OCI-LY7 (cell line): ENCODE measurements at places on chromosomes 2 and 18.

GRCh38 chr2:5140347-5140746 lies 551.8 kb upstream of the SOX11 start:
- no peak for DNase-seq

GRCh38 chr2:20369366-20369765 lies 18.7 kb upstream of the PUM2 start:
- DNase-seq, result no peak

DNA sequence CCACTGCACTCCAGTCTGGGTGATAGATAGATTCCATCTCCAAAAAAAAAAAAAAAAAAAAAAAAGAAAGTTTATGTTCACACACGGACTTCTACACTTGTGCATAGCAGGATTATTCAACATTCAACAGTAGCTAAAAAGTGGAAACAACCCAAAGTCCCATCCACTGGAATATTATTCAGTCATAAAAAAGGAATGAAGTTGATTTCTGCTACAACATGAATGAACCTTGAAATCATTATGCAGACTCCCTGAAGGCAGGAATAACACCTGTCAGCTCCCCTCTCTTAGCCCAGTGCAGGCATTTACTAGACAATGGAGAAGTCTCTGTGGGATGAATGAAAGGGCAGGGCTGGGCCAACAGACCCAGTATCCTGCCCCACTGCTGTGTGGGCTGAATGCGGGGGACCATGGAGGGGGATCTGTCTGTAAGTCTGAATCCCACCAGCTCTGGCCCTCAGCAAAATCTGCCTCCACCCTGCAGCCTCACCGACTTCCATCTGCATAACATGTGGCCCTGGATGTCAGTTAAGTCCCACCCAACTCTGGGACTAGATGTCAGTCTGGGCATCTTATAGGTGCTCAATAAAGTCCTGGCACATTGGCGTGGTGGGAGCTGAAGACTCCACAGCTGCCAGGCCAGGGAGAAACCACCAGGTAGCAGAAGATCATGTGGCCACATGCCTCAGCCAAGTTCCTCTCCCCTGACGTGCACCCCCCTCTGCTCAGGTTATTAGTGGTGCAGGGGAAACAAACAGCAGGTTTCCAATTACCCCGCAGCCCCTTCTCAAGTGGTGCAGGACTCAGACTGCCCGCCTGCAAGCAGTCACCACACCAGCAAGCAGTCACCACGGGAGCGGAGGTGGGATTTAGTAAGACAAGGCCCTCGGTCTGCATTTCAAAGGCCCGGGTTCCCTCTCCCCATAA lies 8.9 kb downstream of the ZFP36L2 start:
- DNase-seq, result peak; percentile 56

DNA sequence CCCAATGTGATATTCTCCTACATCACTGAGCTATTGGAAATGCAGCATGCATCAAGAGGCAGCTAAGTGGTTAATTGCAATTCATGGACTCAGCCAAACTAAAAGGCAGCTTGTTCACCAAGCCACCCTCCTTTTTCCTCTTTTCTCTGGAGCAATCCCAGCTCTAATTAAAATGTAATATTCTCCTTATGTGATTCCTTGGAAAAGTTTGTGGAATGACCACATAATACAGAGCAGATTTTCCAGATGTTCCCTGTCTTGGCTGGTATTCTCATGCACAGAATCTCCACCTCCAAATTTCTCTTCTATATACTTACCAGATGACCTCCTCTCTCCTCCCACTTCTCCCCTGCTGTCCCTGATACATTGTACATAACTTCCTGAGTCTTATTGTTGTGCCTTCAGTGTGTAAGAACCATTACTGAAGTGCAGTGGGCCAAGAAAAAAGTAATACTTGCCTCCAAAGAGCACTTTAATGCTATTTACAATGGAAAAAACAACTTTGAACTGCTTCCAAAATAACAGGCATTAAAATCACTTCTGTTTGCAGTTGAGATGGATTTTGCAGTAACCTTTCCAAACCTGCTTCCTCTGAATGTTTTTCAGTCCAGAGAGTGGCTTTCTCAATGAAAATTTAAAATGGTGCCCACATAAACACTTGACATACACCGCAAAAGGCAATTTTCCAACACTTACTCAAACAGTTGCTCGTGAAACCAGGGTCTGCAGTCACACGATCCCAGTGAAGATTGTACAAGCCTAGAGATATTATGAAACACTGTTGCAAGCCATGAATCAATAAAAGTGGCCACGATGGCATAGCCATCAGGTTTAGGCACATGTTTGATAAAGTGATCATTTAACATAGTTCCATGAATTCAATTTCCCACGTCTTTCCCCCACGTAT lies 258.0 kb downstream of the MTX2 start:
- no peak for DNase-seq

GRCh38 chr18:36297417-36298125 lies at the start of gene FHOD3:
Gene FHOD3, plus strand, starts transcription at chr18:36297713. Its CDS starts 123 bp downstream, at chr18:36297836.
- DNase-seq, result no peak

DNA sequence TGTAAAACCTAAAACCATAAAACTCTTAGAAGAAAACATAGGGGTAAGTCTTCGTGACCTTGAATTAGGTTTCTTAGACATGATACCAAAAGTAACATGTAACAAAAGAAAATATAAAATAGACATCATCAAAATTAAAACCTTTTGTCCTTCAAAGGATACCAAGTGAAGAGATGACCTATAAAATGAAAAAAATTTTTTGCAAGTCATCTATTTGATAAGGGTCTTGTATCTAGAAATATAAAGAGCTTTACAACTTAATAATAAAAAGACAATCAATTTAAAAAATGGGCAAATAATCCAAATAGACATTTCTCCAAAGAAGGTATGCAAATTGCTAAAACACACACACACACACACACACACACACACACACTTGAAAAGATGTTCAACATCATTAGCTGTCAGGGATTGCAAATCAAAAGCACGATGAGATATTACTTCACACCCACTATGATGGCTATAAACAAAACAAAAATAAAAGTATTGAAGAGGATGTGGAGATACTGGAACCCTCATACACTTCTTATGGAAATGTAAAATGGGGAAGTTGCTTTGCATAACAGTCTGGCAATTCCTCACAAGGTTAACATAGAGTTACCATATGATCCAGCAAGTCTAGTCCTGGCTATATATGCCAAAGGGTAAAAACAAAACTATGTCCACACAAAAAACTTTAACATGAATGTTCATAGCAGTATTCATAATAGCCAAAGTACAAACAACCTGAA lies 23.3 kb downstream of the SPDYA start:
- no peak for DNase-seq

DNA sequence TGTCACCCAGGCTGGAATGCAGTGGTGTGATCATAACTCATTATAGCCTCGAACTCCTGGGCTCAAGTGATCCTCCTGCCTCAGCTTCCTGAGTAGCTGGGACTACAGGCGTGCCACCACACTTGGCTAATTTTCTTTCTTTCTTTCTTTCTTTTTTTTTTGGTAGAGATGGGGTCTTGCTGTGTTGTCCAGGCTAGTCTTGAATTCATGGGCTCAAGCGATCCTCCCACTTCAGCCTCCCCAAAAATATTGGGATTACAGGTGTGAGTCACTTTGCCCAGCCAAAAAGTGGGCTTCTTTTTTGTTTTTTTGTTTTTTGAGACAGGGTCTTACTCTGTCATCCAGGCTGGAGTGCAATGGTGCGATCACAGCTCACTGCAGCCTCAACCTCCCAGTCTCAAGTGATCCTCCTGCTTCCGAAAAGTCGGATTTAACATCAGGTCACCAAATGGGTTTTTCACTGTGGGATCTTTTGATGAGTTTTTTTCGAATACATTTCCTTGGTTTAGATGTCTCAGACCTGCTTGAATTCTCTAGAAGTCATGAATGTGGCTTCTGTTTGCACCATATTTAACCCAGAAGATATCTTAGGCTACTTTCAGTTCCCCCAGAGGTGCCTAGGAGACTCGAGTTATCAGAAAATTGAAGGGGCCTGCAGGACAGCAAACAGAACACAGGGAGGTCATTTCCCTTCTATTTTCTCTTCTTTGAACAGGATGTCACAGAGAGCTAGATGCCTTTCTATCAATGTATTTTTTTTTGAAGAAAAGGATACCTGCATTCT lies 8.9 kb downstream of the RAB31 start:
- peak; percentile 3 for DNase-seq

DNA sequence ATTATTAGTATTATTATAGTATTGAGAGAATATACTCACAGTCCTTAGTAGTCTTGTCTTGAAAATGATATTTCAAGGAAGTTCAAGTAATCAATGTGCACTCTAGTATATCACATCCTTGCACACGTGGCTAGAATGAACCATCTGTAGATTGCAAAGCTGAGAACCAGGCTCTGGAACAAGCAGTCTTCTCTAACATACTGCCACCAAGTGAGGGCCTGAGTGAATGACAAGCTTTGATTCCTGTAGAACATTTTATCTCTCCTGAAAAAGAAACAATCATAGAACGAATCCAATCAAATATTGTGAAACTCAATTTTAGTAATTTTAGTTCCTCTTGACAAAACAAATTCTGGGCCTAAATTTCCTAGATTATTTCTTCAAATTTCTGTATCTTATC lies 55.3 kb upstream of the SULT1C3 start:
- DNase-seq, result peak; percentile 20

DNA sequence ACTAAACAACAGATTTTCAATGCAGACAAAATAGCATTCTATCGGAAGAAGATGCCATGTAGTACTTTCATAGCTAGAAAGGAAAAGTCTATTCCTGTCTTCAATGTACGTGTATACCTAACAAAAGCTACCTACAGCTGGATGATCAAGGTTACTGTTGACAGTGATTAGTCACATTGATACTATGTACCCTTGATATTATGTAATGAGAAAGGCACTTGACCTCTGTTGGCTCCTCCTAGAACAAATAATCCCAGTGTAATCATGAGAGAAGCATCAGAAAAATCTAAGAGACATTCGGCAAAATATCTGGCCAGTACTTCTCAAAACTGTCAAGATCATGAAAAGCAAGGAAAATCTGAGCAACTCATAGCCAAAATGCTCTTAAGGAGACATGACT lies 44.4 kb upstream of the LRRTM4 start:
- no peak for DNase-seq

DNA sequence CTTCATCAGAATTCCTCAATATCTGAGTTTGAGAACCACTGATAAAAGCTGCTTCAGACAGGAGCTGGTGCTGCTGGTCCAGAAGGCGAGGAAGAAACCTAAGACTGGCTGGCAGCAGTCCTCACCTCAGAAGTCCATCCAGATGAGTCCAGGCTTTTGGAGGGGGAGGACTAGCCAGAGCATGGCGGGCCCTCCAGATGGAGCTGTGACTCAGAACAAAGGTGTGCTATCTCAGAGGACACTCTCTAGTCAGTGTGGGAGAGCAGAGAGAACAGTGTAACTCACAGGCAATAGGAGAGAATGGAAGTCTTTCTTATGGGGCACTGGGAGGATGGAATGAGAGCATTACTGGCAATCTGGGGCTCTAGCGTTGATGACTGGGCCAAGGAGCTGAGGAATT lies 191.4 kb downstream of the NYAP2 start:
- no peak for DNase-seq

- DNase-seq, result no peak
These were observed 15.1 kb downstream of the PXDN start for GRCh38 chr2:1729242-1729641.

DNA sequence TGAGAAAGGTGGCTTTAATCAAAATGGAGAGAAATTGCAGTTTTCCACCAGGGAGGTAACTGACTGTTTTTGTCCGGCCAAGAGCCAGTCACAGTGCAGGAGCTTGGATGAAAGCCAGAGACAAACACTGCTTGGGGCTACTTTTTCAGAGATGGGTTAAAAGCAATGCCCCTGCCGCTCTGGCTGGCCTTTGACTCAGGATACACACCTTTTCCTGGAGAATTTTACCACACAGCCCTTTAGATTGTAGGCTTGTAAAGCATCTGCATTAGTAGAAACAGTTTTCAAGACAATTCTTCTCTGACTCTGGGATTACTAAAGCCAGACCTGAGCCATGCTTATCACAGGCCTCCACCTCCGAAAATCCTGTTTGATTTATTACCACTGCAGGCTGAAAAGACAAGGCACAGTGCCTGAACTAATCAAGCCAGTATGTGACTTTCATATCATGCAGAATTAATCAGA lies 79.7 kb downstream of the CCBE1 start:
- DNase-seq, result no peak

GRCh38 chr18:57437766-57438671 lies 2.8 kb downstream of the ONECUT2 start:
- DNase-seq, result no peak

GRCh38 chr2:203737360-203737759 lies 30.9 kb downstream of the CD28 start:
- DNase-seq, result no peak

DNA sequence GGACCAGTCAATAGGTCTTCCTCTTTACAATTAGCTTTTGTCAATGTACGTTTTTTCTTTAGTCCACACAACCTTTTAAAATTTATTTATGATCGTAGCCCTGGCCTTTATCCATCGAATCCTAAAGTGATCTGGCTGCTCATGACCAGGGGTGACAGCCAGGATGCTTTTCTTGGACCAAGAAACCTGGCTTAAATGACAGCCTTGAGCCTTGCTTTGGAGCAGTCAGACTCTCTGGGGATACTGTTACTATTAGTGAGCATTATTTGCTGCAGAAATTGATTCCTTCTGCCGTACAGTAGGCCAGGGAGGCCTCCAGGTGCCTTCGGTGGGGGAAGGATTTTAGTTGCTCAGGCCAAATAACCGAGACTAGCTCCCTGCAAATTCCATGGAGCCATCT lies 70.2 kb downstream of the AGAP1 start:
- no peak for DNase-seq

DNA sequence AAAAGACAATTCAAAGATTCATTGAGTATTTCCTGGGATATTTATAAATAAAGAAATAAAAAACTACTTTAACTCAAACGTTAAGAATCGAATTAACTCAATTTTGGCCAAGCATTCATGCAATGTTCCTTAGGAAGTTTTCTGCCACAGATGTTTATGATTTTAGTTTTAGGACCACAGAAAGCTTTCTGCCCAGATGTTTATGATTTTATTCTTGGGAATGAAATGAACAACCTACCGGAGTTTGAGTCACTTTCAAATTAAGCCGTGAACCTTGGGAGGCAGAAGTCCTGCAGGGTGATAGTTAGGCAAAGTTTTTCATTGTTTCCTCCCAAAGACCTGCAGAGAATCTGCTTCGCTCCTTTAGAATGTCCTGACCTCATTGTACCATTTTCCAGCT lies 34.7 kb upstream of the MBP start:
- no peak for DNase-seq

GRCh38 chr2:115199966-115200365 lies 757.5 kb downstream of the DPP10 start:
- DNase-seq, result no peak

DNA sequence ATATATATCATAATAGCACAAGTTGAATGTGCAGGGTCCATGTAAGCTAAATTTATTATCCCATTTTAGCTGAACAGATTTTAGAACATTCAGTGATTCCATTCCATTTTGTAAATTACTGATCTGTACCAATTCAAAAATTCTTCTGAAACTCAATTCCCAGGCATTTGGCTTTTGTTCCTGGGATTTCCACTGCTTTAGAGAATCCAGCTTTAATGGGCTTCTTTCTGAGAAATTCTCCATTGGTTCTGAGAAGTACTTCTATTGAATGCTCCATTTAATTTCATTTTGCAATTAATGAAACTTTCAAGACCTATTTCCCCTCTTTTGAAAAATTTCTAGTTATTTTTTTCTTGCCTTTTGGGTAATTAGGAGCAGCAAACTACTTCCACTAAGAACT lies 36.8 kb downstream of the BCL2 start:
- DNase-seq, result no peak

GRCh38 chr2:18719978-18720775 lies 130.8 kb upstream of the NT5C1B start:
- no peak for DNase-seq
